ENCODE measurements at places on chromosomes 3 and 15.

DNA sequence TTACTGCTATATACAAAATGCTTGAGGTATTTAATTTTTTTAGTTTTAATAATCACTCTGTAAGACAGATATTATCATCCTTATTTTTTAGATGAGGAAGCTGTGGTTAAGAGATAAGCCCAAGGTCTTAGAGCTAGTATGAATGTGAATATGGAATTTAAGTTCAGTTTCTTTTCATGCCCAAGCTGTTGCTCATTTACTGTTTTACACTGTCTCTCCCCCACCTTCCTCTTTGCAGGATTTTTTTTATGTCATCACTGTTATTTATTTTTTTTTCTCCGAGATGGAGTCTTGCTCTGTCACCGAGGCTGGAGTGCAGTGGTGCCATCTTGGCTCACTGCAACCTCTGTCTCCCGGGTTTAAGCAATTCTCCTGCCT lies 22.5 kb downstream of the MAP2K5 start:
- DNase-seq = no peak

- DNase-seq = no peak
Measured at GRCh38 chr3:147775816-147776530, 366.8 kb downstream of the ZIC1 start.

- peak; percentile 92 for DNase-seq
Measured at GRCh38 chr3:124775877-124776276, 45.6 kb downstream of the UMPS start.

GRCh38 chr3:43862992-43863805 lies 172.5 kb downstream of the ABHD5 start:
- DNase-seq = no peak

GRCh38 chr3:112767177-112767576 lies 79.5 kb downstream of the CD200R1L start:
- no peak for DNase-seq

DNA sequence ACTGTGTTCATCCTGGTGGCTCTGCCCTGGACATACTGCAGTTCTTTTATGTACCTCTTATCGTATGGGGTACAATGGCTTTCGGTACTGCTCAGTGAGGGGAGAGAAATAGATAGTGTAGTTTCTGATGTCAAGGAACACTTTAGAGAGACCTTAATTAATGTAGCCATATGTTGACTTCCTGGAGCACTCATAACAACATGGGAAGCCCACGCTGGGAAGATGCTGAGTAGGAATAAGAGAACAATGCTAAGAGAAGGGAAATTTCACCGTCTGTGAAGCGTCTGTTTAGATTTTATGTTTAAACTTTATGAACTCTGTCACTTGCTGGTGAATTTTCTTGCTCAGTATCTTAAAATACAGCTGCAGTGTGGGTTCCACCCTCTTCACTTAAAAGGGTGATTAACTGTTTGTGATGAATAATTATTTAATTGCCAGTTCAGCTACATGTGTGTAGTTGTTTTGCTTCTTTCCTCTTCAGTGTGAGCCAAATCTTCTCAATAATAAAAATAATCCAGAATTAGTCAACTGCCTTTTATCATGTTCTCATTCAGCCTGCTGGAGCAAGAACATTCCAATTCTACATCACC lies 373.1 kb upstream of the TPRG1 start:
- no peak for DNase-seq

GRCh38 chr3:115790759-115791158 lies 167.4 kb downstream of the GAP43 start:
- DNase-seq = no peak

- DNase-seq = no peak
Measured at GRCh38 chr3:18556503-18557135, 131.5 kb upstream of the SATB1 start.

DNA sequence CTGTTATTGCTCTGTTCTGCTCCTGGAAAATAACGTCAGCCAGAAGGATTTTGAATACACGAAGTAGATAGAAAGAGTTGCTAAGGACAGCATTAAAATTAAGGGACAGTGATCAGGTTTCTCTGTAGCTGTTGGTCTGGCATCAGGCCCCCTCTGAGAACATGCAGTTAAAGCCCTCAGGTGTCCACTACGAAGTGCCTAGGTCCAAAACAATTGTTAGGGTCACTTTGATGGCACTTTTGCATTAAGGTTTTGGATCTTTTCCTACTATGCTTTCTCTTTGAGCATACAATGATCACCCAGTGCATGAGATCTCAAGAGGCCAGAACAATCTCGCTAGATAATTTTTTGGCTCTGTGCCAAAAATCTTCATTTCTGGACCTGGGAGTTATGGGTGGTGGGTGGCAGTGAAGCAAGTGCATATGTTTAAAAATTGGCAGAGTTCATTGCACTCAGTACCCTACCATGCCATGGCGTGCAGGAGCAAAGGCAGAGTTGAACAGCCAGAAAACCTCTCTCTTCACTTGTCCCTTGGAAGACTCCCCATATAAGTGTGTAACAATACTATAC lies 797.6 kb downstream of the ROBO2 start:
- DNase-seq = no peak

GRCh38 chr15:42593143-42593542 lies 17.7 kb downstream of the STARD9 start:
- no peak for DNase-seq

GRCh38 chr3:113070681-113071113 lies 79.9 kb downstream of the GTPBP8 start:
- DNase-seq = no peak

GRCh38 chr15:73371812-73372211 lies 3.1 kb upstream of the HCN4 start:
- DNase-seq = no peak

DNA sequence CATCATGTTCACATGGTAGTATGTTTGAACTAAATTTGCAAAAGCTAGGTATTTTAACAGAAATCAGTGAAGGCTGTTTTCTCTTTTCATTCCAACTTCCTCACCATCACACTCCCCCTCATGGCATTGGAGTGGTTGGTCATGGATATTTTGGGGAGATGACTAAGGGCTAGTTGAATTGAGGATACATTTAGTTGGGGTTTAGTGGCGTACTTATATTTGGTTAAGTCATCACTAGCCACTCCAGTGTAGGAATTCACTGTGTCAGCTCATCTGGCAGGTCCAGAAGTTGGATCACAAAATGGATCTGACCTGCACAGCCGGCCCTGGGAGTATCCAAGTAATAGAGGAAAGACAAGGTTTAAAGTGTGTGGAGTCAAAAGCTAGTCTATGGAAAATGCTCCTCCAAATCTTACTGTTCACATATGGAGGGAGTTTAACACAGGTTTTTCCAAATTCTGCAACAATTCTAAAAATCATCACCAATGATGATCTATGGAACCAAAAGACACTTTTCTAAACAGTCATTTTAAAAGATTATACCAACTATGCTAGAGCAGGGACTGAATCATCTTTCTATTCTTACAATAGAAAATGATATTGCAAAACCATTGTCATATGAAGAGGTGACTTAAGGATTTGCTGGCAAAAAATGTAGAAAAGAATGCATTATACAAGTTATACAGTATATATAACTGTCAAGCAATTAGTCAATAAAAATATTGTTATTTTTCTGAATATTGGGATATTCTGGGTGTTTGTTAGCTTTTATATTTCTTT lies 247.8 kb upstream of the PEX5L start:
- DNase-seq = no peak

All from cerebellum (tissue), 4 donors.